ENCODE measurements at places on chromosomes 16 and 17.

DNA sequence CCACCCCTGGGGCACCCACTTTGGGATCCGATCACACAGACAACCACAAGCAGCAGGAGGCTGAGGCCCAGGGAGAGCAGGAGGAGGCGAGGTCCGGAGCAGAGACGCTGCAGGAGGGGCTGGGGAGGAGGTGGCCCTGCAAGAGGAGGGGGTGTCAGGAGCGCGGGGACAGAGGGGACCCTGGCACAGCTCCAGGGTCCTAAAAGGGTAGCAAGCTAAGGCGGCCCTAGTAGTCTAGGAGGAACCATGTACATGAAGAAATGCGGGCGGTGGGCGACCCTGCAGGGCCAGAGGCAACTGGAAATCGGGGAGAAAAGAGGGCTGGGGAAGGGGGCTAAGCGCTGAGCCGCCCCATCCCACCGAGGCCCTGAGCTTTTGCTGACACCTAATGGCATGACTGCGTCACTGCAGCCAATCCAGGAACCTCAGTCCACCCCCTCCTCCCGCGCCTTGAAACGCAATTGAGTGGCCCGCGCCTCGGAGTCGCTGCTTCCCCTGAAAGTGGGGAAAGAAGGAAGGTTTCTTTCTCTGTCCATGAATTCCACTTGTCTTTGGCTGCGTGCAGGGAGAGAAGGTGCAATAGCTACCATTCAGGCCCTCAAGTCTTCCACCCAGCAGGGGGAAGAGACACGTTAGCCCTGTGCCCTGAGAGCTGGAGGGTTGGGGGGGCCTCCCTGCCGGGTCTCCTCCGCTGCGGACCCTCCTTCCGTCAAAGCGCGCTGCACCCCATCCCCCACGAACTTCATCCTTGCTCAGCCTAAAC is 1.8 kb downstream of the ASGR1 start:
- peak; percentile 69 for DNase-seq

GRCh38 chr17:50882851-50883250 is 16.7 kb upstream of the TOB1 start:
- no peak for DNase-seq

DNA sequence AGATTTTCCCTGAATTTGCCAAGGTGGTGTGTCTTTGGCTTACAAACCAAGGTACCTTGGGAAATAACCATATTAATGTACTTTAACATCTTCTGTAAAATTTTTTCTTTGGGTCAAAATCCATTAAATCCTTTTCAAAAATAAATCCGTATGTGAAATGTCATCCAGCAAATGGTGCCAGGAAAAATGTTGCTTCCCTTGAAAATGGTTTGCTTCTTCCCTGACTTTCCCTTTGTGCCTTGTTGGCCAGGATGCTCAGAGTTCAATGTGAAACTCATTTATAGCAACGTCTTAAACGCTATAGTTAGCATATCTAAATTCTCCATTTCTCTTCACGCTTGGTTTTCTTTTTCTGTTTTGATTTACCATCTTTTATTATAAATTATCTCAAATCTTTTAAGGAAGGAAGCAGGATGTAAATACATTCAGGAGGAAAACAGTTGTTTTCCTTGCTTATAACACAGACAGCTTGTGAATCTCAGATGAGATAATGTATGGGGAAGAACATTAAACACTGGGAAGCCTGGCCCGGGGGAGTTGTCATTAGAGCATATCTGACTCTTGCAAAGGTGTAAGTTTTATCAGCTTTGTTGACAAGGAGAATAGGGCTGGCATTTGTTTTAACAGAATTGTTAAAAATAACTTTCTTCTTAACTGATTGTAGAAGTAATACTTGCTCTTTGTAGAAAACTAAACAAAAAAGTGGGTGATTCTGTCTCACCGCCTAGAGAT is 42.1 kb downstream of the GPRC5B start:
- no peak for DNase-seq

GRCh38 chr16:272633-273546 is 2.9 kb downstream of the RGS11 start:
- DNase-seq: no peak

Measured in stimulated activated CD4-positive, alpha-beta T cell treated with anti-CD3 and anti-CD28 coated beads, Interleukin-4, amount 100 ng/mL, for 24 hours (primary cell).